ENCODE measurements at places on chromosomes 11 and 22. TPM values are rescaled to one million over a fixed set of nuclear protein-coding genes. Genes with fewer than 3 reads are reported as not detected.

The THY1 gene
- 94.9 TPM for polyA plus RNA-seq

The TCF20 gene
- 25.9 TPM for polyA plus RNA-seq

The CARD10 gene
- 17.9 TPM for polyA plus RNA-seq

The NEAT1 gene
- polyA plus RNA-seq: 132 TPM

The SLC22A12 gene
- 5.3 TPM for polyA plus RNA-seq

The PATE2 gene
- polyA plus RNA-seq: not detected

The KRTAP5-10 gene
- polyA plus RNA-seq: 0.20 TPM

The SCN4B gene
- 2.0 TPM for polyA plus RNA-seq

The TMPRSS5 gene
- 1.8 TPM for polyA plus RNA-seq

The C1QTNF5 gene
- 34.3 TPM for polyA plus RNA-seq

The AQP11 gene
- polyA plus RNA-seq: 3.2 TPM

The TMPRSS4 gene
- polyA plus RNA-seq: 34.7 TPM

The CDC42EP1 gene
- polyA plus RNA-seq: 35.3 TPM

The MAPK8IP1 gene
- 10.8 TPM for polyA plus RNA-seq

The SEPTIN5 gene
- polyA plus RNA-seq: 34.4 TPM

The C11orf16 gene
- polyA plus RNA-seq: 0.25 TPM

The OR52N4 gene
- not detected for polyA plus RNA-seq

The BARX2 gene
- 0.73 TPM for polyA plus RNA-seq

The OR52B6 gene
- polyA plus RNA-seq: not detected

The DEUP1 gene
- 0.56 TPM for polyA plus RNA-seq

The CHRM1 gene
- 0.05 TPM for polyA plus RNA-seq
